Mammary epithelial cell (primary cell): ENCODE measurements at places on chromosomes 2 and 18. TPM values are rescaled to one million over a fixed set of nuclear protein-coding genes. Genes with fewer than 3 reads are reported as not detected.

The NMUR1 gene
- total RNA-seq, result not detected in 2 replicates

The COLEC12 gene
- total RNA-seq, result 0.50 TPM

The LYPD6B gene
- 3.0 TPM for total RNA-seq

The UGT1A5 gene
- 0.99 TPM in 2 replicates for total RNA-seq

The FER1L5 gene
- 0.17 TPM for total RNA-seq

The ST8SIA3 gene
- total RNA-seq, result not detected

The SCYGR4 gene
- not detected for total RNA-seq

The B3GNT7 gene
- total RNA-seq, result 0.48 and 0.61 TPM in 2 replicates

The GNAL gene
- total RNA-seq, result 40.8 TPM

The ALLC gene
- total RNA-seq, result not detected

The HNRNPLL gene
- total RNA-seq, result 46.0 and 55.4 TPM in 2 replicates

The GKN2 gene
- not detected for total RNA-seq

The C1QL2 gene
- total RNA-seq, result not detected

The SERPINB10 gene
- not detected in 2 replicates for total RNA-seq

The GALNT14 gene
- 12.7 TPM for total RNA-seq

The CDKL4 gene
- total RNA-seq, result 1.2 TPM in 1 of 2 replicates, not detected in the other

The PLCD4 gene
- total RNA-seq, result 1.8 TPM

The PLGLB2 gene
- total RNA-seq, result 0.35 TPM in 1 of 2 replicates, not detected in the other

The UGT1A8 gene
- total RNA-seq, result under 0.01 TPM

The SCG2 gene
- not detected in 2 replicates for total RNA-seq

The CYB5A gene
- 13.2 and 25.7 TPM in 2 replicates for total RNA-seq

The SRD5A2 gene
- total RNA-seq, result 0.08 TPM in 1 of 2 replicates, not detected in the other

The ASIC4 gene
- 0.17 TPM for total RNA-seq

The RAMP1 gene
- 3.7 TPM for total RNA-seq

The ABCG5 gene
- not detected for total RNA-seq

The ALPP gene
- not detected in 2 replicates for total RNA-seq

The CD8A gene
- 0.53 and 0.56 TPM in 2 replicates for total RNA-seq

The GPR45 gene
- not detected in 2 replicates for total RNA-seq

The CFAP210 gene
- not detected for total RNA-seq
